Hindlimb muscle (tissue), 1 donor: ENCODE measurements at places on chromosomes 16 and 17.

DNA sequence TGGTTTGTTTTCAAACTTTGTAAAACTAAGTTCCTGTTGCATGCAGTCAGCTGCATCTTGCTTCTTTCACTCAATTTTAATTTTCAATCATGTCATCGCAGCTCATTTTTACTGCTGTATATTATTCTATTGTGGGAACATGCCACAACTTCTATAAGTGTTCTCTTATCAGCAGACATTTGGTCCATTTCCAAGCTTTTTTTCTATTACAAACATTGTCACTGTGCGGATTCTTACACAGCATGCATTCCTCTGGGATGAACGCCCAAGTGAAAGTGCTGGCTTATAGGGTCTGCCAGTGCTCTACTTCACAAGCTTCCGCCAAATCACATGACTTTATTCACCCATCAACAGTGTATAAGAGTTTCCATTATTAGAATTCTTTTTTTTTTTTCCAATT, 22.7 kb downstream of the GINS3 start:
- DNase-seq = no peak

- DNase-seq = no peak
These were observed 12.7 kb downstream of the COG1 start for GRCh38 chr17:73205459-73205961.

DNA sequence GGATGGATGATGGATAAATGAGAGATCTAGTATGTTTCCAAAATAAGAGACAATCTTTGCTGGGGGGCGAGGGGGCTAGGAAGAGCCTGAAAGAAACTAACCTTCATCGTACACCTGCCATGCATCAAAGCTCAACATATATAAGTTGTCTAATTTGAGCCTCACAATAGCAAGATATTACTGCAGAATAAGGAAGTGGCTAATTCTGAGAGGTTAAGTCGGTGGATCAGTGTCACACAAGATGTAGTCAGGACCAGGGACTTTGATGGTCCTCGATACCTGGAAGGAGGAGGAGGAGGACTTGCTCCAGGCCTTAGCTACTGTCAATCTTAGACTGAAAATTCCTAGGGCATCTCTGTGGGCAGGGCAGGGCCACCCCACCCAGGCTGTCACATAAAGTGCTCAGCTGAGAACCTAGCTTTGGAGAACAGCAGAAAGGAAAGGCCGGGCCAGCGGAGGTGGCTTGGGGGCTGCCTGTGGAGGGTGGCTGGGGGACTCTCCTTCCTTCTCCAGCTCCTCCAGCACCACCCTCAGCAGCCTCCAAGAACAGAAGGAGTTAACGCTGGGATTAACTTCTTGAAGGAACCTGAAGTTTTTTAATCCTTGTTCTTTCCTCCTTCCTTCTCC, 460 bp upstream of the SLC13A2 start:
- DNase-seq = no peak

DNA sequence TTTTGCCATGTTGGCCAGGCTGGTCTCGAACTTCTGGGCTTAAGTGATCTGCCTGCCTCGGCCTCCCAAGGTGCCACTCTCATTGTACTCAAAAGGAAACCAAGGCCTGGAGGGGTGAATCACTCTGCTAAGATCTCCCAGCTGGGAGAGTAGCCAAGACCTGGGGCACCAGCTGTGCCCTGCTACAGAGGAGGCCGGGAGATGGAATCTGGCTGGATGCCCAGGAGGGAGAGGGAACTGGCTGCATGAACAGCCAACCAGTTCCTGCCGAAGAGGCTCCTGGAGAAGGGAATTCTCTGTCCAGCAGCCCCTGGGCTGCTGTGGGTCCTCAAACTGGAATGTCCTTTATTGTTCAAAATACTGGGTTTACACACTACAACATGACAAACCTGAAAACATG, 238.7 kb upstream of the CIBAR2 start:
- DNase-seq = peak; percentile 75

DNA sequence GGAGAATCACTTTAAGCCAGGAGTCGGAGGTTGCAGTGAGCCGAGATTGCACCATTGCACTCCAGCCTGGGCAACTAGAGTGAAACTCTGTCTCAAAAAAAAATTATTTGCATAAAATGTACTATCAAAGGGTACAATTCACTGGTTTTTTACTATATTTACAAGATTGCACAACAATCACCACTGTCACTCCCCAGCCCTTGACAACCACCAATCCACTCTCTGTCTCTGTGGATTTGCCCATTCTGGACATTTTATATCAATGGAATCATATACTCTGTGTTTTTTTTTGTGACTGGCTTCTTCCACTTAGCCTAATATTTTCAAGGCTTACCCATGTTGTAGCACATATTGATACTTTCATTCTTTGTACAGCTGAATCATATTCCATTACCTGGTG, 18.8 kb downstream of the TBX2 start:
- DNase-seq = no peak

DNA sequence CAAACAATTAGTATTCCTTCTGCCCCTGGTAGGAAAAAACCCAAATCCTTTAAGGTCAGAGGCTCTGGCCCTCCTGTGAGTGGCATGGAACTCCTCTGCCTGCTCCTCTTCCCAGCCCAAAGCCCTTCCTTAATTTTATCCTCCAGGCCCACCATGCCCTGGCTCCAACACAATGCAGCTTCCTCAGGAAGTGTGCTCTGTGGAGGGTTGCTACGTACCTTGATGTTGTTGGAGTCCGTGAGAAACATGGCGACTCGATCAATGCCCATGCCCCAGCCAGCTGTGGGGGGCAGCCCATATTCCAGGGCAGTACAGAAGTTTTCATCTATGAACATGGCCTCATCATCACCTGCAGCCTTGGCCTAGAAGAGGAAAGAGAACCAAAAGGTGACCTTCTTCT, 5.3 kb upstream of the ADAT1 start:
- DNase-seq = no peak

DNA sequence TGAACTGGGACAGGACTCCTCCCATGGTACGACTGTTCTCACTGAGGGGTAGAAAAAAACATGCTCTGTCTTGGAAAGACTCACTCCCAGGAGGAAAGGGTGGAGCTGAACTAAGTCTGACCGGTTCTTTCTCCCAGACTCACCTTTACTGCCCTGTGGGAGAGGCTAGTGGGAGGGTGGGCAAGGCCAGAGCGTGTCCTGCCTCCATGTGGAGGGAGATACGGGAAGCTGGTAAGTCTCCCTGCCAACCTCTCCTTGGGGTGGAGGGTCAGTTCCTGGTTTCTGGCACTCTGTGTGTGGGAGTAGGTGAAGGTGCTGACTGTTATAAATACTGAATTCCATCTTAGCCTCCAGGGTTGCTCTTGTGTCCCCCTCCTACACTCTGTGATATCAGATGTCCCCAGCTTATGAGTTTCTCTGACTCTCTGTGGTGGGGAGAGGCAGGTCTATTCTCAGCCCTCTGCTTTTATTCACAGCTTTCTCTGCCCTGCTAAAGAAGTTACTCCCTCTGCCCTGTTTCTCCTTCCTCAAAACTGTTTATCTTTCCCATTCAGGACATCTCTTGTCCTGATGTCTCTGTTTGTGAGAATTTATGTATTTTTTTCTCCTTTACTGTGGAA, 26.9 kb upstream of the FAM20A start:
- DNase-seq = no peak

DNA sequence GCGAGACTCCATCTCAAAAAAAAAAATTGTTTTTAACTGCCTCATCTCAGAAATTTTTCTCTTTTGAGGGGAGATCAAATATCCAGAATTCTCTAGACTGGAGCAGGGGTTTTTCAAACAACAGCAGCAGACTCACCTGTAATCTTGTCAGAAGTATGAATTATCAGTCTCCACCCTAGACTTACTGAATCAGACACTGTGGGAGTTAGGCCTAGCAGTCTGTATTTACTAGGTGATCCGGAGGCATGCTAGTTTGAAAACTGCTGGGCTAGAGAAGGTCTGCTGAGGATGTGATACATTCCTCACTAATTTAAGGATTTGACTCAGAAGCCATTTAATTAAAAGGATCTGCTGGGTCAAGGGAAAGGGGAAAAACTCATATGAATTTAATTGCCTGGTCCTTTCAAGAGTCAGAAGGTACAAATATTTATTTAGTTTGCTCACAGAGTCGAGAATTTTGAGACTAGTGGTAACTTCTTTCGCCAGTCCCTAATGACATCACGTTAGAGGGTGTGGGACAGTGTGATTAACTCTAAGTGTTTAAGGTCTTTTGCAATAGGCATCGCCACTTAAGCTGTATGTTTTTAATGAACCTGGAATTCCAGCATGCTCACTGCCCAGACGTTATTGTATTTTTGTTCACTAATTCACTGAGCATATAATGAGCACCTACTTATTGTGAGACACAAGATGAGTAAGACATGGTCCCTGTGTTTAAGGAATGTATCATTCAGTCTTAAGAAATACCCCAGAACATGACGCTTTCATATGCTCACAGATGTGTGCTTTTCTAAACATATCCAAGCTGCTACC, 14.2 kb downstream of the ATP6V0A1 start:
- DNase-seq = no peak

- no peak for DNase-seq
These were observed 141.4 kb downstream of the PMP22 start for GRCh38 chr17:15123593-15124263.

DNA sequence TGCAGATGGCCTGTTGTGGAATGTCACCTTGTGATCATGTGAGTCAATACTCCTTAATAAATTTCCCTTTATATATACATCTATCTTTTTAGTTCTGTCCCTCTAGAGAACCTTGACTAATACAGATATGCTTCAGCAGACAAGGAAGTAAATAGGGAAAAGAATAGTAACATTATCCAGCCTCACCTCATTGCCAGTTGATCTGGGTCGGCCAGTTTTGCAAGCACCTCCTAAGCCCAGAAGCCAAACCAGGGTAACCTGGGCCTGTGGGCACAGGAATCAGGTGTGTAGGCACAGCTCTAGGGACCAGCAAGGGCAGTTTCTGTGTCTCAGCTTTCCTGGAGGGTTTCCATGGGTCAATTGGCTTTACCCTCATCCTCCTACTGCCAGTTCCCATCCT, 11.9 kb upstream of the CCL17 start:
- DNase-seq = no peak

DNA sequence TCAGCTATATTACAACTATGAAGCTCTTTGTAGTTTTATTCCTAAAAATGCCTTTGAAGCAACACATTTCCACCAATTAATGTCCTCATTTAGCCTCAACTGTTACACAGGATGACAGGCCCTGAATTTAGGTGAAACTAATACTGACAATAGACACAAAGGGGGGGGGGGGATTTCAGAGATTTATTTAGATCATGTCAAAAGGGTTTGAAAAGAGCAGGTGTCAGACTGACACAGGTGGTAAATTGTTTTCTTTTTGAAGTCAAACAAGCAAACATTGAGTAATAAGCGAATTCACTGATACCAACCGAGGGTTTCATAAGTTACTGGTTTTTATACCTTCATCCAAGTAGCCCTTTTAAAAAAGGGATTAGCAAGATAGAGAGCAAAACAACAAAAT, 40.8 kb downstream of the KANSL1 start:
- no peak for DNase-seq

- no peak for DNase-seq
These were observed 44.8 kb downstream of the UTP18 start for GRCh38 chr17:51305182-51305581.

GRCh38 chr17:38947189-38947588, 20.0 kb downstream of the FBXO47 start:
- no peak for DNase-seq

DNA sequence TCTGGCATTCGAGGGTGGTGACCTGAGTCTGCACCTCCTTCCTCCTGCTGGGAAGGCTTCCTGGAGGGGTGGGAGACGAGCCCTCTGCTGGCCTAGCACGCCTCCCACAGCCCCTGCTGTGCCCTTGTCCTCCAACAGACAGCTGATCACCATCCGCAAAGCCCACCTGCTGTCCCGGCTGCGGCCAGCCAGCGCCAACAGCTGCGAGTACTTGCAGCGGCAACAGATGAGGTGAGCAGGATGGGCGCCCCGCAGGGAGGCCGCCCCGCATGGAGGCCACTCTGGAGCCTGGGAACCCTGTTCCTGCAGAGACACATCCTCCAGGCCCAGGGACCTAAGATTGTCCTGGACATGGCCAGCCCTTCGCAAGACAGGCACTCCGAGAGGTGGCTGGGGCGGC, 21.6 kb downstream of the UBALD1 start:
- no peak for DNase-seq

- DNase-seq = no peak
These were observed 437.8 kb downstream of the SLC39A11 start for GRCh38 chr17:72654706-72655105.

- DNase-seq = no peak
These were observed 604 bp downstream of the HS3ST3B1 start for GRCh38 chr17:14301279-14302090.

DNA sequence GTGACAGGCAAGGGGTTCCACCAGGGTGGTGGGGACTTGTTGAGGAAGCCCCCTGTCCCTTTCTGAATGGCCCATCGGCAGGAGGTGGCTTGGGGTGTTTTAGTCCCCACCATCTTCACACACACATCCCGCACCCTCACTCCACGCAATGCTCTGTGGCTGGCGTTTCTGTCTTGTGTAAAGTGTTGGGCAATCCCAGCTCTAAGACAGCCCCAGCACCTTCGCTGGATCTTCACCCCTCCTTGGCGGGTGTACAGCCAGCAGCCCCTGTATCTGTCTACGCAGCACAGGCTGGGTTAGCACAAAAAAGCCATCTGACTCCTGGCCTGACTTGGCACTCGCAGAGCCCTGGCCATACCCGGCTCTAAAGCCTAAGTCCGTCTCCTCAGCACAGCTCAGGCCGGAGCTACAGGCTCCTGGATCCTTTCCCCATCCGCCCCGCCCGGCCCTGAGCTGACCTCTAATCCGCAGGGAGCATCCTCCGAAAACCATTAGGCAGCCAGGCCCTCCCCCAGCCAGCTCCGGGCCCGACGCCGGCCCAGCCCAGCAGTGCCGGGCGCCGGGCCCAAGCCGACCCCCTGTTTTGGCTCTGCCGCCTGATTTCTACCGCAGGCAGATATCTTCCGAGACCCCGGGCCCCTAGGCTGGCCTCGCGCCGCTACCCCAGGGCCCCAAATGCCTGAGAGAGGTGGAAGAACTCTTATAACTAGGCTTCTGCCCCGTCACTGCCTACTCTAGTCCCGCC, 42.4 kb upstream of the TAC4 start:
- peak; percentile 35 for DNase-seq
